ENCODE measurements at places on chromosomes 2 and 18.
A peak's percentile ranks its signal among the peaks of the same experiment; 100 is the strongest.

- DNase-seq: no peak
Measured at GRCh38 chr2:6358546-6358945, 507.2 kb downstream of the CMPK2 start.

- DNase-seq: no peak
Measured at GRCh38 chr2:76829374-76830234, 692.6 kb downstream of the LRRTM4 start.

DNA sequence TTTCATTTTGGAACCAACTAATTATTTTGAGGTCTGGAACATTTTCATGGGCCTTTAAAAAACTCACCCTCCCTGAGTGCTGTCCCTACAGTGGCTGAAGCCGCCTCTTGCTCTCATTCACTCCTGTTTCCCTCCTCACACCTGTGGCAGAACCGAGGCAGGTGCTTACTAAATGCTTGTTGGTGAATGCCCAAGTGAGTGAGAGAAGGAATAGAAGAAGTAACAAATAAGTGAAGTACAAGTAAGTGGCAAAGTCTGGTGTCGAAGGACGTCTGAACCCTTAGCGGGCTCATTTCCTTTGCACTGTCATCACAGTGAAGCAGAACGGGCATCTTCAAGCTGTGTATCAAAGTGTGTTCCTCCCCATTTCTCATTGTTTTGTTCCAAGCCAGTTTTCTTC lies 135.2 kb downstream of the RHBDD1 start:
- no peak for DNase-seq

DNA sequence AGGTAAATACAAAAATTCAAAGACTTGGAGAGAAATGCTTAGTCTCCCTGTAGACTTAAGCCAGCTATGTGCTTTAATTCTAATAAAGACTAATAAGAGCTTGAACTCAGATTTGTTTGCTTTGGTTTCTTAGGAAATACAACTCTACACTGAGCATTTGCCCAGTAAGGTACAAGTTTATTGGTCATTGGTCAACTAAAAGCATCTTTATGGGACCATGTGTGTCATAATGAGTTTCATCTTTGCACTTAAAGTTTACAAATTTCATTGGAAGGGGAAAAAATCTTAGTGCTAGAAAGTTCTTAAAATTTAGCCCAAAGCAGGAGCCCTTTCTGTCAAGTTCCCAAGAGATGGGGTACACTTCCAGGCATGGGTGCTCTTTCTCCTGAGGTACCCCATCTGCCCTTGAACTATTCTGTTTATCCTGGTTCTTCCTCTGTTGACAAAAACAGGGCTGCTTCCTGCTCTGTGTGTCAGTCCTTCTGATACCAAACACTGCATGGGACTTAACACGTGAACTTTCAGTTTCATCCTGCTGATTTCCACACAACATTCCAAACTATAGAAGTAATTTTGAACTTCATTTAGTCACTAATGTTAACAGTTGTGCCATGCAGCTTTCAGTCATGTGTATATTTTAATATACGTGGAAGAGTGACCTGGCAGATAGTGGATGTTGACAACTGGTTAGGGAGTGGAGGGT lies 200.2 kb downstream of the TPGS2 start:
- peak; percentile 78 for DNase-seq

GRCh38 chr2:204796581-204796980 lies 251.3 kb downstream of the PARD3B start:
- no peak for DNase-seq
